ENCODE measurements at places on chromosomes 2 and 18. TPM values are rescaled to one million over a fixed set of nuclear protein-coding genes. Genes with fewer than 3 reads are reported as not detected.

GRCh38 chr2:15765686-15766302 lies 174.1 kb downstream of the DDX1 start:
- H3K4me3 ChIP-seq = no peak overlapping the region
- no peaks in the 10 kb centered on the region for H3K36me3 ChIP-seq
- DNase-seq = no peak
- H3K4me1 ChIP-seq = no peaks in the 10 kb centered on the region
- no peak overlapping the region for H3K27ac ChIP-seq

- no peak overlapping the region for H3K4me3 ChIP-seq
- DNase-seq = no peak
- no peaks in the 10 kb centered on the region for H3K4me1 ChIP-seq
- no peaks in the 10 kb centered on the region for H3K36me3 ChIP-seq
Measured at GRCh38 chr2:83961512-83961911, 497.6 kb downstream of the SUCLG1 start.

DNA sequence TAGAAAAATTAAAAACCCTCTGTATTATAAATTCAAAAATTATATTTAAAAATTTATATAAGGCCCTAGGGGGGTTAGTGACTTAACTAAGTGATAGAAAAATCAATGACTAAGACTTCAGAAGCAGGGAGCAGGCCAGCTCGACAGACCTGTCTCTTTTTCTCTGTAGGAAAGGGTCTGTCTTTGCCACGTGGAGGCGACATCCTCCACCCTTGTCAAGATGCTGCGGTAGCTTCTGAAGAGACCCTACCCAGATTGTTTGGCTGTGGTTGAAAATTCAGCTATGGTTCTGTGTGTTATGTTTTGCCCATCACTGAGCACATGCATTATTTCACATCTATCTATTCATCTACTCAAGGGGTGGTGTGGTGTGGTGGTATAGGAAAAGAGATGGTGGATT lies 8.2 kb upstream of the SLC4A3 start:
- DNase-seq = no peak
- no peaks in the 10 kb centered on the region for H3K36me3 ChIP-seq
- H3K27me3 ChIP-seq = peaks cover 2% of the 10 kb centered on the region
- no peaks in the 10 kb centered on the region for H3K4me1 ChIP-seq
- no peak overlapping the region for H3K4me3 ChIP-seq

- no peak overlapping the region for H3K4me3 ChIP-seq
- peaks cover 55% of the 10 kb centered on the region for H3K36me3 ChIP-seq
- no peaks in the 10 kb centered on the region for H3K4me1 ChIP-seq
- no peak for DNase-seq
- no peaks in the 10 kb centered on the region for H3K27me3 ChIP-seq
Measured at GRCh38 chr2:159811232-159811631, 13.2 kb upstream of the CD302 start.

DNA sequence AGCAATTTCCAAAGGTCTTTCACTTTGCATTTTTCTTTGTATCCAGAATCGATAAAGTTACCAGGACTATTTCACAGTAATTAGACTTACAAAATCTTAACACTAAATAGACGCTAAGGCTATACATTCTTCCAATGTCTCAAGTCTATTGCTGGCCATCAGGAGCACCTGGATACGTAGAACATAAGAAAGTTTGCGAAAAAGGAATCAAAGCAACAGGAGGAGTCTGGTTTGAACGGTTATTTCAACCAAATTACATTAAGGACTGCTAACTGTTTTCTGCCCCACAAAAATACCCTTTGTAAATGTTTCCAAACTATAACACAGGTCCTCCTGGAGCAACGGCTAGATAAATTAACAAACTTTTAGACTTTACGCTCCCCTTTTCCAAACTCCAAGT lies 1.4 kb upstream of the HNRNPA3 start:
- H3K4me3 ChIP-seq = peak overlapping the region; percentile 97
- peak overlapping the region; percentile 100 for H3K27ac ChIP-seq
- H3K27me3 ChIP-seq = no peaks in the 10 kb centered on the region
- no peak for DNase-seq

DNA sequence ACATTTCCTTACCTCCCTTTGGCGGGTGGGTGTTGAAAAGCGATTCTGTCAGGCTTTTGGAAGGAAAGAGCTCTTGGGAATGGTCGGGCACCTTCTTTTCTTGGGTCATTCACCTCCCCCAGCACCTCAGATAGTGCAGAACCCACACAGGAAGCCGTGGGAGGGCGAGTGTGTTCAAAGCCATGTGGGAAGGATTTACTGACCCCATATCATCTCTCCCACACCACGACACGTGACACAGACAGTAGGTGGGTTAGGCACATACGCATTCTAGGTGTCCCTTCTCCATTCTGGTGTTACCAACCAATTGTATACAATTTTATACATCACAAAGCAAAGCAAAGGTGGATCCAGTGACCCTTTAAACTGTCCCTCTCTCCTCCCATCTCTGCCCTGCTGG lies 263.7 kb upstream of the REV1 start:
- no peak for DNase-seq
- H3K4me1 ChIP-seq = no peaks in the 10 kb centered on the region

- H3K4me3 ChIP-seq = no peak overlapping the region
- H3K36me3 ChIP-seq = no peaks in the 10 kb centered on the region
- no peak overlapping the region for H3K27ac ChIP-seq
- DNase-seq = no peak
- H3K4me1 ChIP-seq = no peaks in the 10 kb centered on the region
- peaks cover 8% of the 10 kb centered on the region for H3K27me3 ChIP-seq
Measured at GRCh38 chr2:222333397-222333796, 34.6 kb upstream of the PAX3 start.

DNA sequence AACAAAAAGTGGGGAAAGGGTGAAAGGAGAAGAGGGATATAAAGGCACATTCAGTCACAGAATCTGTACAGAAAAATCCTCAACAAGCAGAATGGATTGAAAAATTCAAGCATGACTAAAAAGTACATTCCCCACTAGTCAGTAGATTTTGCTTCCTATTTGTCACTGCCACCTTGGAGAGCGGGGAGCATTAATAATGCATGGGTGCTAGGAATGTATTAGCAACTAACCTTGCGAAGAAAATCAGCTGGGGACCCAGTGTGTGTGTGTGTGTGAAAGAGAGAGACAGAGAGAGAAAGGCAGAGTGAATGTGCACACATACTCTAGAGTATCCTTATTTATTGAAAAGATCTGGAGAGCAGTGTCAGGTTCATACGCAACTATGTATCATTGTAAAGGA lies 968.7 kb upstream of the ZEB2 start:
- DNase-seq = no peak
- no peak overlapping the region for H3K4me3 ChIP-seq
- H3K4me1 ChIP-seq = no peaks in the 10 kb centered on the region
- no peaks in the 10 kb centered on the region for H3K27me3 ChIP-seq
- no peaks in the 10 kb centered on the region for H3K36me3 ChIP-seq

- H3K27ac ChIP-seq = no peak overlapping the region
- H3K27me3 ChIP-seq = peaks cover 49% of the 10 kb centered on the region
Measured at GRCh38 chr2:119154076-119154475, 4.5 kb downstream of the C1QL2 start.

DNA sequence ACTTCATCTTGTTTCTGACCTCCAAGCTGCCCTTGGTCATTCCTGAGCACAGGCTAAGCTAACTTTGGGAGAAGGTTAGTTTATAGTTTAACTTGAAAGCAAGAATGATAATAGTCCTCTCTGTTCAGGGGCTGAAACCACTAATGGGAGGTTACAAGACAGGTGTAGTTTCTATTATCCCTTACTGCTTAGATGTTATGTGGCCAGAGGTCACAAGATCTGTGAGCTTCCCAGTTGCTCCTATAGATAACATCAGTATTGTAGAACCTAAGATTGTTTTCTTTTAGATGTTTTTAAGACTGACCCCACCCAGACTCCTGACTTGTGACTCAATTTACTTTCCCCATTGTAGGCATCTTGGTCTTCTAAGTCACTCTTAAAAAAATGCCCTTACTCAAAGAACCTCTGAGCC lies 94.8 kb upstream of the LPIN2 start:
- H3K27me3 ChIP-seq = no peaks in the 10 kb centered on the region
- H3K27ac ChIP-seq = no peak overlapping the region
- DNase-seq = no peak
- no peaks in the 10 kb centered on the region for H3K36me3 ChIP-seq

DNA sequence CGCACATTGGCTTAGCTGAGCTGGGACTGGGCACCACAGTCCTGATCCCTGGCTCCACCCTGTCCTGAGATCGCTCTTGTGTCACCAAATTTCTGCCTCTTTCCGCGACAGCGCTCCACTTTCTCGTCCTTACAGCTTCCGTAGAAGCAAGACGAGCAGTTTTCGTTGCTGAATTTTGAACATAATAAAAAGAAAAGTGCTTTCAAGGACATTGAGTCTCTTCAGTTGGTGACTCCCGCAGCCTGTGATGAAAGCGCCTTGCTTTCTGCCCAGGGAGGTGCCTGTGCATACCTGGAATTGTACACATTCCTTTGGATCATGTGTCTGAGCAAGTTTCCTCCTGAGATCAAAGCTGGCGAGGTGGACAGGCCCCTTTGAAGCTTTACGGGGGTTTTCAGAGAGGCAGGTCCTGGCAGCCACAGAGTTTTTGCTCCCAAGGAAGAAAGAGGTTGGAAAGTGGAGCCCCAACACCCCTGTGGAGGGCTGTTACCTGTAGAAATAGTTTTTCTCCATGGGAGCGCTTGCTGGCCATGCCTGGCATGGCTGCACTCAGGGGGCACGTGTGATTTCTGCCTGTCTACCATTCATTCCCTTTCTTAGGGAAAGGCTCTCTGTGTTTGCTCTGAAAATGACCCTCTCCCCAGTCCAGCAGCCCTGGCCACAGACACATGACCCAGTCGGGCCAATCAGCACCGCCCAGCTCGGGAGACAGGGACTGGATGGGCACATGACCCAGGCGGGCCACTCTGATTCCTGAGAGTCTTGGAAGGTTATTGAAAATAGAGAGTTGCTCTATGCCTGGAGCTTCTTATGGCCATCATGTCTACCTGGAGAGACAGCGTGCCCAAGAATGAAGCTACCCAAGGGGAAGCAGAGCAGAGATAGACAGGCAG lies 115.6 kb upstream of the OTOS start:
- no peaks in the 10 kb centered on the region for H3K36me3 ChIP-seq
- H3K4me3 ChIP-seq = no peak overlapping the region
- H3K27me3 ChIP-seq = no peaks in the 10 kb centered on the region
- no peaks in the 10 kb centered on the region for H3K4me1 ChIP-seq
- DNase-seq = no peak

GRCh38 chr18:21298351-21298750 lies 56.3 kb downstream of the GREB1L start:
- no peak overlapping the region for H3K4me3 ChIP-seq
- H3K27ac ChIP-seq = no peak overlapping the region
- H3K27me3 ChIP-seq = peaks cover 12% of the 10 kb centered on the region
- H3K36me3 ChIP-seq = no peaks in the 10 kb centered on the region
- H3K4me1 ChIP-seq = no peaks in the 10 kb centered on the region

- no peak overlapping the region for H3K4me3 ChIP-seq
- no peaks in the 10 kb centered on the region for H3K27me3 ChIP-seq
- no peak overlapping the region for H3K27ac ChIP-seq
Measured at GRCh38 chr2:5125017-5125730, 567.0 kb upstream of the SOX11 start.

- peak; percentile 53 for DNase-seq
- H3K27me3 ChIP-seq = no peaks in the 10 kb centered on the region
- H3K27ac ChIP-seq = peak overlapping the region; percentile 64
- H3K4me1 ChIP-seq = peaks cover 8% of the 10 kb centered on the region
Measured at GRCh38 chr2:25521665-25522387, 151.6 kb downstream of the DTNB start.

DNA sequence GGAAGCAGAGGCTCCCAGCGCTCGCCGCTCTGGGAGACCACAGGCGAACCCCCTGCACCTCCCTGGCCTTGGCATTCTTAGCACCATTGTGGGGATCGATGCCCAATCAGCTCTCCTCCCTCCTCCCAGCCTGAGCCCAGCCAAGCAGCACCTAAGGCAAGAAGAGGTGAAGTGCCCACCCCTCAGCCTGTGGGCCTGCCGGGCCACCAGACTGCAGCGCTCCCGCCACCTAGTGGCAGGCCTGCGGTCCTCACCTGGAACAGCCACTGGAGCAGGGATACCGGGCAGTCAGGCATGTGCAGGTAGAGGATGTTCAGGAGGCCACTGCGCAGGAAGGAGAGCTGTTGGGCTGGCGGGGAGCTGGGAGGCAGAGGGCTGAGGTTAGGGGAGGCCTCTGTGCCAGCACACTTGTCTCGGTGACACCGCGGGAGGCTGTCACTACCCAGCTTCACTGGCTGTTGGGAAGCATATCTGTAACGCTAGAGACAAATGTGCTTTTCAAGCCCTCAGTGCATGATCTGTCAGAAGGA lies 35.2 kb downstream of the FAM178B start:
- H3K4me3 ChIP-seq = no peak overlapping the region
- H3K27me3 ChIP-seq = no peaks in the 10 kb centered on the region
- H3K4me1 ChIP-seq = peaks cover 17% of the 10 kb centered on the region

GRCh38 chr2:182906454-182906853 lies 40.0 kb upstream of the FRZB start:
- H3K27me3 ChIP-seq = no peaks in the 10 kb centered on the region
- no peak overlapping the region for H3K4me3 ChIP-seq
- H3K27ac ChIP-seq = no peak overlapping the region

GRCh38 chr2:203599509-203599908 lies 64.4 kb upstream of the RAPH1 start:
- DNase-seq = no peak
- no peaks in the 10 kb centered on the region for H3K36me3 ChIP-seq
- no peak overlapping the region for H3K27ac ChIP-seq
- peaks cover 7% of the 10 kb centered on the region for H3K4me1 ChIP-seq
- H3K4me3 ChIP-seq = no peak overlapping the region
- H3K27me3 ChIP-seq = no peaks in the 10 kb centered on the region

GRCh38 chr2:223786943-223787342 lies 50.4 kb downstream of the AP1S3 start:
- no peak overlapping the region for H3K4me3 ChIP-seq
- H3K27ac ChIP-seq = no peak overlapping the region
- no peaks in the 10 kb centered on the region for H3K27me3 ChIP-seq

Gene CPO
- not detected for total RNA-seq

Gene PARD6G
- total RNA-seq = 0.10 TPM

Gene TBR1
- total RNA-seq = not detected

Gene CHRND
- total RNA-seq = not detected

Gene PKDCC
- total RNA-seq = not detected

Gene HAUS1
- total RNA-seq = 60.9 TPM

Gene XRCC5
- total RNA-seq = 495 TPM

Gene UPP2
- total RNA-seq = not detected

Gene PAX8
- 2.0 TPM for total RNA-seq

Gene BOK
- not detected for total RNA-seq

Measured in activated naive CD4-positive, alpha-beta T cell treated with anti-CD3 and anti-CD28 coated beads for 36 hours (primary cell).